ENCODE measurements at places on chromosomes 13 and 19. TPM values are rescaled to one million over a fixed set of nuclear protein-coding genes. Genes with fewer than 3 reads are reported as not detected.

GRCh38 chr19:55169136-55169535 lies 2.7 kb upstream of the DNAAF3 start:
- DNase-seq, result no peak

DNA sequence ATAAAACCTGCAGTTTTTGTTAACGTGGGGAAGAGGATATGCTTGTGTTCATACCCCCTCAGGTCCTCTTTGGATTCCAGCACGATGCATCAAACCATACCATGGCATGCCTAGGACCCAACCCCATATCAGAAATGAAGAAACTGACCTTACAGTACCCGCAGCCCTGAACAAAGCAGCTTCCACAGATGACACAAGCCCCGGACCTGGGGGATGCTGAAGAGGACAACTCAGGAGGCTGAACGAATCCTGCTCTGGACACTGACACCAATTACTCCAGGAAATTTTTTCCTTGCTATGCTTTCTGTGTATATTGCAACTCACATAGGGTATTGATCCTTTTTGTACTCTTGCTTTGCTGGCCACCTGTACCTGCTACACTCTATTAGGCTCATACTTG lies 129.6 kb downstream of the ZNF675 start:
- no peak for DNase-seq

DNA sequence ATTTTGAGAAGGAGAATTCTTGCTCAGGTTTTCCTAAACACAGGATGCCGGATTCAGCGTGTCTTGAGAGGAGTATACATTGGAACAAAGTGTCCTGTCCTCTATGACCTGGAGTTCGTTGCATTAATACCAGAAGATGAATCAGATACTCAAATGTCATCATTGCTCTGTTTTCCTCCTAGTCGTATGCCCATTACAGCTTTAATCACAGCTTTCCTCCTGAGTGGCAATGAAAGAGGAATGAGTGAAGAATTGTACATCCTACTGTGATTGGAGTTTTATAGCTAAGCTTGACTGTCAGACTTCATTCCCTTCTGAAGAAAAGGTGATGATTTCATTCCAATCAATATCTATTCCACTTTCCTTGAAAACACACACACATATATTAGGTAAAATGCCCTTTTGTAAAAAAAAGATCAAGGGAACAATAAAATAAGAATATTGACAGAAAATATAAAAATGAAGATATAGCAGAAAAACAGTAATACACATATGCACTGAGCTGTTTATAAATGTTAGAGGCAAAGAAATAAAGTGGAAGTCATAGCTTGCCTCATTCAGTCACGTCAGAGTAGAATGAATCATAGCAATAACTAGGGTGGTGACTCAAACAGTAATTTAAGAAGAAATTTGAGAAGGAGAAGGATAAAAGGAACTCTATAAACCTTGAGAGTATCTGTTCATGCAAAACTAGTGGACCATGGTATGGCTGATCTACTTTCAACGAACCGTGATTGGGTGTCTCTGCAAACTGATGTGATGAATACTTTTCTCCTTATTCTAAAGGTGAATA lies 501.5 kb downstream of the SUCLA2 start:
- DNase-seq, result no peak

C5AR2 gene
- total RNA-seq, result 1.1 TPM

TUBB4A gene
- 0.19 TPM for total RNA-seq

DNA sequence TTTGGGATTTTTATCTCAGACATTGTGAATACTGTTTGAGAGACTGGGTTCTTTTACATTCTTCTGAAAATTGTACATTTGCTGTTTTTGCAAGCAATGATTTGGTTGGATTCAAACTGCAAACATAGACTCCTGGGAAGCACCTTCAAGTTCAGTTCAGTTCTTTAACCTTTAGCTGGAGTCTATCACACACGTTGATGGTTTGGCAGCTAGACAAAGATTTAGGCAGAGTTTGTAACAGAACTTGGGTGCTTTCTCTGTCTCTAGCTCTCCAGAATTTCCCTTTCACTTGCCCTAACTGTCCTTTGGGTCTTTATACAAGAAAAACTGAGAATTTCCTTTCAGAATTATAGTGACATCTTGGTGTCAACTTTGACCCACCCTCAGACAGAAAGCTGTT lies 556.6 kb downstream of the DIAPH3 start:
- no peak for DNase-seq

ZIK1 gene
- 2.7 TPM for total RNA-seq
